Calu3 (cell line): ENCODE measurements at places on chromosomes 1 and 21. TPM values are rescaled to one million over a fixed set of nuclear protein-coding genes. Genes with fewer than 3 reads are reported as not detected.

GRCh38 chr1:17875882-17876280 lies 120.7 kb downstream of the ACTL8 start:
- DNase-seq = no peak

- no peak for DNase-seq
These were observed 59.9 kb downstream of the TOR3A start for GRCh38 chr1:179141592-179142251.

GRCh38 chr1:15883326-15883725 lies 35.8 kb downstream of the SPEN start:
- DNase-seq = no peak

- no peak for DNase-seq
These were observed 89.9 kb upstream of the KAZN start for GRCh38 chr1:14508613-14509012.

The LIN28A gene
- not detected in 2 replicates for total RNA-seq

The PRRX1 gene
- total RNA-seq = 1.8 and 3.0 TPM in 2 replicates
